Right cardiac atrium (tissue), 5 donors: ENCODE measurements at places on chromosomes 5 and 9. TPM values are rescaled to one million over a fixed set of nuclear protein-coding genes. Genes with fewer than 3 reads are reported as not detected.

DNA sequence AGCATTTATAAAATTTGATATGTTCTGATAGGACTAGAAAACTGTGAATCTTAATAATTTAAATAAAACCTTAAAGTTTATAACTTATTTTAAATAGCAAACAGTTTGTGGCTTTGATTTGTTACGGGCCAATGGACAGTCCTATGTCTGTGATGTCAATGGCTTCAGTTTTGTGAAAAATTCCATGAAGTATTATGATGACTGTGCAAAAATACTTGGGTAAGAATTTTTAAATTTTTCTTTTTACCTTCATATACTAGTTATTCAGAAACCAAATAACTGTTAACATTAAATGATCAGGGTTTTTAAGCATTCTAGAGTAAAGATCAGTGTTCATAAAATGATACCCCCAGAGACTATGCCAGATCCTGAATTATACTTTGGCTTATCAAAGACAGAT is 31.1 kb downstream of the PPIP5K2 start:
- DNase-seq = no peak

- DNase-seq = no peak
These were observed 92.9 kb upstream of the GRHPR start for GRCh38 chr9:37329576-37329975.

GRCh38 chr5:34688015-34688810 is 32.1 kb downstream of the RAI14 start:
- no peak for DNase-seq

- no peak for DNase-seq
These were observed 437.9 kb downstream of the EFNA5 start for GRCh38 chr5:107232788-107233187.

DNA sequence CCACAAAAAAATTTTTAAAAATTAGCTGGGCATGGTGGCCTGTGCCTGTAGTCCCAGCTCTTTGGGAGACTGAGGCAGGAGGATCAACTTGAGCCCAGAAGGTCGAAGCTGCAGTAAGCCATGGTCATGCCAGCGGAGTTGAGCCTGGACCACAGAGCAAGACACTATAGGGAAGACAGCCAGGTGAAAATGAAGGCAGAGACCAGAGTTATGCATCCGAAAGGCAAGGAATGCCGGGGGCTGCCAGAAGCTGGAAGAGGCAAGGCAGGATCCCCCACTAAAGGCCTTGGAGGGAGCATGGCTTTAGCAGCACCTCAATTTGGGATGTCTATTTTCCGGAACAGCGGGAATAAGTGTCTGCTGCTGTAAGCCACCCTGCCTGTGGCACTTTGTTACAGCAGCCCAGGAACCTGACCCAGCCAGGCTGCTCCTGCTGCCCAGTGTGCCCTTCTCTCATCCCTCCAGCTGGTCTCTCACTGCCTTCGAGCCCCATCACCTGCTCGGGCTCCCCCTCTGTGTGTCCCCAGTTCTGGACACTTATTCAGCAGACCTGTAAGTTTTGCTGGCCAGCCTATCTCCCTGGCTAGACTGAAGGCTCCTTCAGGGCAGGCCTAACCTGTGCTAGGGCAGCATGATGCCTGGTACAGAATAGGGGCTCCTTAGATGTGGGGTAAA is 16.8 kb upstream of the JADE2 start:
- no peak for DNase-seq

DNA sequence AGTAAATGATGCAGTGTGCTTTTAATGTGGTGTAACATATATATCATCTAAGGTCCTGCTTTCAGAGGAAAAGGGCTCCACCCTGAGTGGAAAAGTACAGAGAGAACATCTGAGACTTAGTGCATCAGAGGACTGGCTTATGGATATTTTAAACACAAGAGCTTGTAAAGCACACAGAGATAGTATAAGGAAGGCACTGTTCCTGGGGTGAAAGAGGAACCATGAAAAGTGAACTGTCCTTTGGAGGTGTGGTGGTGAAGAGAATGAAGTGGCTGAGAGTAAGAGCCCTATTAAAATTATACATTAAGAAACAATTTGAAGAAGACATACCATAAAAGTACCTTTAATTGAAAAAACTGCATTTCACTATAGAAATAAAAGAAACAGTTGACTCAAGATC is 68.9 kb downstream of the CSF2 start:
- no peak for DNase-seq

DNA sequence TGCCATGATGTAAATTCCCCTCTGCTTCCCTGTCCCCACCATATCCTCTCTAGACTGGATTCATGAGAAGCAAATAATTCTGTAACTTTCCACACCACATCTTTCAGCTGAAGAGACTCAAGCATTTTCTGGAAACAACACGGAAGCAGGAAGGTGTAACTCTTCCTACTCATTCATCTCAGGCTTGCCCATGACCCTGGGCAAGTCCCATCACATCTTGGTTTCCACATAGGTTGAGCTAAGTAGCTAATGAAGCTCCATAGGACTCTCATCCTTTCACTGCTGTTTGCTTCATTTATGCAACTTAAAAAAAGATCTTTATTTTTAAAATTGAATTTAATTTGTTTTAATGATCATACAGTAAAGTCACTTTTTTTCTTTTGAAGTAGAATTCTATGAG is 32.7 kb upstream of the STARD4 start:
- no peak for DNase-seq

DNA sequence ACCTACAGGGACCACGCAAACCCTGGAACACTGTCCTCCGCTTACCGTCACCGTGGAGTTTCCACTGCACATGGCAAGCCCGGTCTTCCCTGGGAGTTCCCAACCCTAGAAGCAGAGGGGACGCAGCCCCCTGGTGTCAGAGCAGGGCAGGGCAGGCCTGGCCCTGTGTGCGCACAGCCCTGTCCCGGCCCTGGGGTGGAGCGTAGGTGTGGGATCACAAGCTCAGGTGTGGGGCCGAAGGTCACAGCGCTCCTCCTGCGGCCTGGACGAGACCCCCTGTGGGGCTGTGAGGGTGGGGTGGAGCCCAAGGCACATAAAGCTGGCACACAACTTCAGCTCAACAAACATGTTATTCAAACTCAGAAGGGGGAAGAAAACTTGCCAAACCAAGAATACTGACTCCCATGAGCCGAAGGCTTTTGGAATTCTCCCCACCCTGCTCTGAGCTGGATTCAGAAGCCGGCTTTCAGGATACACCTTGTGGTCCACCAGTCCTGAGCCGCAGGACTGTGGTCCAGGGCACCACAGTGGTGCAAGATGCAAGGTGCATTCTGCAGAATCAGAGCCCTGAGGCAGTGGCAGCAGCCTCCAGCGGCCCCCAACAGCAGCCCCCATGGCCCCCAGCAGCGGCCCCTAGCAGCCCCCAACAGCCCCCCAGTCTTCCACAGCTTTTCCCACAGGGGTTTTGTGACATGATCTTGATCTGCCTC is 11.8 kb upstream of the EXOC3 start:
- DNase-seq = no peak

DNA sequence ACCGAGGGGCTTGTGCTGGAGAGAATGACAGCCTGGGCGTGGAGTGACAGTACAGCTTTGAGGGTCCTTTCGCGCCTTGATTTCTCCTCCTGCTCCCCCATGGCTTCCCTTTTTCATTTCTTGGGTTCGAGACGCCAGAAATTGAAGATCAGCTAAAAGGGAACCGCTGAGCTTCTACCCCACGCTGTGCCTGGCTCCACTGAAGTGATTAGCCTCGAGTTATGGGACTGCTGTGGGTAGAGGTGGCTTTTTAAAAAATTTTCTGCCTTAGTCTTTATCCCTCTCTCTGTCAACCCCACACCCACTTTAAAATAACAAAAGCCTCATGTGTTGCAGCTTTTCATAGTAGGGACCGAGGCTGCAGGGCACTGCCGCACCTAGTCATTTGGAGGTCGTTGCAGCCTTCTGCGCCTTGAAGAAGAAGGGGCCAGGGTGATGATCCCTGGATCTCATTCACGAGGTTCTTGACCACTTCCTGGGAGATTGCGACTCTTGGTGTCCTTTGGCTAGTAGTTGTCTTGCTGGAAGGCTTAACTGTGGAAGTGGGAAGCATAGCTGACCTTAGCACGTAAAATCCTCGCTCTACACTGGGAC is 603 bp downstream of the PPIP5K2 start:
- DNase-seq = peak; percentile 11

GRCh38 chr5:53407373-53407772 is 73.1 kb upstream of the FST start:
- DNase-seq = no peak

DNA sequence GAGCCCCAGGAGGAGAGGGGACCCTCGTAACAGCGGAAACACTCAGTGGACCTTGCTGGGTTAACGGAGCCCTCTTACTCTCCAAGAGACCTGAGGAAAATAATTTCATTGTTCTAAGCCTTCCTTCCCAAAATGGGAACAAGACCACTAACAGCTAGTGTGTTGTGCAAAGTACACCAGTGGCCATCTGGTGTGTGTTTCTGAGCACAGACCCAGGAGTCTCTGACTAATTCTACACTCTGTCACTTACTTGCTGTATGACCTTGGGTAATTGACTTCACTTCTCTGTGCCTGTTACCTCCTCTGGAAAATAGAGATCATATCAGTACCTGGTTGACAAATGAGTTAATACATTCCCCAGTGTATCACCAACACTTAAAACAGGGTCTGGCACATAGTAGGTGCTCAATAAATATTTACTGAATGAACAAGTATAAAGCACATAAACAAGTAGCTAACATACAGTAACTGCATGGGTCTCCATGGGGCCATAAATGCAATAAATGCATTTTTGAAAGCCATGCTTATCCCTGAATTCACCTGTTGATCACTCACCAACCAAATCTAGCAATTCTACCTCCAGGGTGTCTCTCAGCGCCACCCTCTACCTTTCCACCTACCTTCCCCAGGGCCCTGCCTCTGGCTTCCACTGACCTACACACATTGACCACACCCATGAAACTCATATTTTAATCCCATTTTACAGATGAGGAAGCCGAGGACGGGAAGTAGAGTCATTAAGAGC is 44.7 kb upstream of the AKNA start:
- DNase-seq = no peak

DNA sequence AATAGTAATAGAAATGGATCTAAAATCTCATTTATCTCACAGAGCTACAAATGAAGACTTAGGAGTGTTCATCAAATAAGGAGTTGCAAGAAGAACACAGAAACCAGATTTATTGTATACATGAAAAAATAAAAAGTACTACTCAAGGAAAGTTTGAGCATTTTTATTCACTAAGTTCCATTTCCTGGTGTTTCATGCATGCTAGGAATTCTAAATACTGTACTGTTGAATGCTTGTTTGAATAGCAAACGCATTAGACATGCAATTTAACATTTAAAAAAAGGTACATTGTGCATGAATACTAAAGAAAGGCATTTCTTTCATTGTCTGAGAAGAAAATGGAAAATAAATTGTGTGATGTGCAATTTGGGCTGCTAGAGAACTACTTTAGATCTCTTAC is 52.1 kb downstream of the C6 start:
- DNase-seq = no peak

DNA sequence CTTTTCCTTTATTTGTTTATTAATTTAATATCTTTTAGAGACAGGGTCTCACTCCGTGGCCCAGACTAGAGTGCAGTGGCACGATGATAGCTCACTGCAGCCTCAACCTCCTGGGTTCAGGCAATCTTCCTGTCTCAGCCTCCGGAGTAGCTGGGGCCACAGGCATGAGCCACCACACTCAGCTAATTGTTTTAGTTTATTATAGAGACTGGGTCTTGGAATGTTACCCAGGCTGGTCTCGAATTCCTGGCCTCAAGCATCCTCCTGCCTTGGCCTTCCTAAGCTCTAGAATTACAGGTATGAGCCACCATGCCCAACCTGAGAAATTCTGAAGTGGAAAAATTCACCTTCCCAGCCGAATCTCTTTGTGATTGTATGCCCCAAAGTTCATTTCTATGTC is 139.4 kb upstream of the SLC12A2 start:
- DNase-seq = no peak

GRCh38 chr5:177491429-177491945 is 5.9 kb downstream of the PDLIM7 start:
- DNase-seq = peak; percentile 76

GRCh38 chr5:74534397-74535129 is 106.0 kb downstream of the ENC1 start:
- DNase-seq = no peak

GRCh38 chr5:41871852-41872251 is 1.6 kb upstream of the OXCT1 start:
- DNase-seq = no peak

DNA sequence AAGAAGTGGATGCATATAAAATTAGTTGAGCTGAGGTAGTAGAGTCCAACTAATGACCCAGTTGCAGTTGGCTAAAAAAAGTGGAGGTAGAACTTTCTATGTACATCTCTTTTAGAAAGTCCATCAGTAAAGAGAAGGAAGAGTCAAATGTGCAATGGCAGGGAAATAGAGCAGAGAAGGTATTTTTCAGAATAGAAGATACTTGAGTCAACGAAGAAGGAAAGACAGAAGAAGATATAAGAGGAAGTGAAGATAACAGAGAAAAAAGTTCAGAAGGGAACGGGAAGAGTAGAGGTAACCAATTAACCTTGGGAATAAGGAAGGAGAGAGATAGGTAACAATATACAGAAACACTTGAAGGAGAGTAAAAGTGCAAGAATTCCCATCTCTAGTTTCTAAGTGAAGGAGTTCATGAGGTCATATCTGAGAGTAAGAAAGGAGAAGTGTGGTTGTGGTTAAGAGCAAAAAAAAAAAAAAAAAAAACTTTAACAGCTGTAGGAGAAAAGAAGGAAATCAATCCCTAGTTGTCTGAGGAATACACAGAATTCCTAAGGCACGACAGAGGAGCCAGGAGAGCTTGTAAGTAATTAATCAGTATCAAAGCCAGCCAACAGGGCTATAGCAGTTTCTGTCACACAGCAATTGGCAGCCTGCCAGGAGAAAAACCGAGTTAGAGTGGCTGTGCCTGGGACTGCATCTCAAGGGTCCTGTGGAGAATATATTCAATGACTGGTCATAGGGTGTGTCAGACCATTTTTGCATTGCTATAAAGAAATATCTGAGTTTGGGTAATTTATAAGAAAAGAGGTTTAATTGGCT is 61.0 kb downstream of the ARL15 start:
- DNase-seq = no peak

DNA sequence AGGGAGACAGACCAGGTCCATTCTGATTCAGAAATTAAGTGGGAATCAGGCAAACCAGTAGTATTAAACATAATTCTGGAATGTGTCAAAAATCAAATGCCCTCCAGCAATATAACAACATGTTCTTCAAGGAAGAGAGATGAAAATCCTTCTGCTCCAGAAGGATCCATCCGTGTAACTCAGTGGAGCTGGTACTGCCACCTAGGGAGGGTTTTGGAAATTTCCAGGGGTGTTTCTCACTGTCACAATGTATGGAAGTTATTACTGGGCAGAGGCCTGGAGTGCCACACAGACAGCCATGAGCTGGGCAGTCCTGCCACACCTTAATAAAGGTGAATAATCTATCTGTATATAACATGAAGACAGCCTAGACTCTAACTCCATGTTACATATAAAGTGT is 87.5 kb downstream of the TTLL11 start:
- no peak for DNase-seq

- DNase-seq = no peak
These were observed 6.7 kb upstream of the SFXN1 start for GRCh38 chr5:175471628-175472027.

- DNase-seq = no peak
These were observed 262.9 kb downstream of the PIK3R1 start for GRCh38 chr5:68478301-68479095.

- DNase-seq = no peak
These were observed 97.7 kb upstream of the SMARCA2 start for GRCh38 chr9:1917396-1917935.

Gene ZFP2
- polyA plus RNA-seq = 0.86 TPM

Gene AGXT2
- not detected for polyA plus RNA-seq

Gene NUTM2F
- polyA plus RNA-seq = not detected

Gene GBGT1
- 7.4 TPM for polyA plus RNA-seq

Gene IDNK
- 6.3 TPM for polyA plus RNA-seq

Gene DRD1
- polyA plus RNA-seq = not detected

Gene PRRX2
- polyA plus RNA-seq = 2.6 TPM

Gene EIF4E1B
- not detected for polyA plus RNA-seq

Gene ADGRD2
- polyA plus RNA-seq = 0.05 TPM

Gene HOMER1
- 10.0 TPM for polyA plus RNA-seq
